ENCODE measurements at places on chromosomes 5 and 9.
A peak's percentile ranks its signal among the peaks of the same experiment; 100 is the strongest.

- no peak for DNase-seq
These were observed 121.5 kb downstream of the JMY start for GRCh38 chr5:79357398-79357797.

DNA sequence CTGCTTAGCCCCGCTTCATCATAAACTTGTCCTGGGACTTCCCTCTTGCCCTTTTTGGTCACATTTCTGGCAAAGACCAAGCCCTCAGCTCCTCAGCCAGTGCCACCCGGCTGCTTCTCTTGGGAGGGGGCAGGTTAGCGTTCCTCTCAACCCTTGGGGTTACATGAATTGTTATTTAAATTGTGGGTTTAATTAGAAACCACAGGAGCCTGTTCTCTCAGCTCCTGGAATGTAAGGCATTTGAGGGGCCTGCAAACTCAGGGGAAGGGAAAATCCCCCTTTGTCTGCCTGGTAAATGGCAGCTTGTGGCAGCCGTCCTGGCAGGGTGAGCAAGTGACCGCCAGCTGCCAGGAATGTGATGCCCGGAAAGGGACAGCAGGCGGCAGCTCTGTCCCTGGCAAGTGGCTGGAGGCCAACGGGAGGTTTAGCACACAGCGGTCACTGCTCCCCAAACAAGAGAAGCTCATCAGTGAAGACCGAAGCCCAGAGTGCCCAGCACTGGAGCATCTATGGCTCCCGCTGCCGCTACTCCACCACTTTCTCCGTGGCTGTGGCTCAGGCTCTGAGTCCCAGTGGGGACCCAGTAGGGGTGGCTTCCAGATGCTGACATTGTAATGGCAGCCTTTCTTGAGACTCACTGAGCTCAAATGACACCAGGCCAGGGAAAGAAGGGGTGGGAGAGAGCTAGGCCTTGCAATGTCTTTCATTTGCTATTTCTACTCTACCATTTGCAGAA, 51.7 kb downstream of the SHB start:
- DNase-seq: no peak

DNA sequence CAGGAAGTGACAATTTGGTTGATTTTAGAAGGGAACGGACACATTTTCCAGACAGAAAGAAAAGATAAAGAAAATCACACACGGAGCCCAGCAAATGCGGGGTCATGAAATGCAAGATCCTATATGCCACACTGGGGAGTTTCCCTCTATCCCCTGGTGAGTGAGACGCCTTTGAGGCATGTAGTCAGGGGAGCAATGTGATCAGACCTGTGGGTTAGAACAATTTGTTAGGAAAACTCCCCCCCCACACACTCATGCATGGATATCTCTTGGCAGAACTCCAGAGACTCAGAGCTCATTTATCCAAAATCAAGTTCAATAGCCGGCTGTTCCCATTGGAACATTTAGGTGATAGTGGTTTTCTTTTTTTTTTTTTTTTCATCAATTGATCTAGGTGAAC, 71.7 kb upstream of the TRIO start:
- DNase-seq: no peak

DNA sequence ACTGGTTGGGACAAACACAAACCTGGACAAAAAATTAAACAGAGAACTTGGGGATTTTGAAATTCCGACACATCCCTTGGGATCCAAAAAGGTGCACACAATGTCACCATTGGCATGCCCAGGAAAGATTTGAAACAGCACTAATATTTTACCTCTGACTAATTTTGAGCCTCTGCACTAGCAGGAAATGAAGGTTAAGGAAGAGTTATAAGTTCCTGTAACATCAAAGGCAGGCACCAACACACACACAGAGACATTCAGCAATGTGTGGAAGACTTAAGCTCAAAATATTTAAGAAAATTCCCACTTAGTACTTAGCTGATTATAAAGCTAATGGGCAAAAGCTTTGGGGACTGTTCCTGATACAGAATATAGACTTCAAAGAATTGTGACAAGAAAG, 247.0 kb downstream of the CDH9 start:
- DNase-seq: no peak

DNA sequence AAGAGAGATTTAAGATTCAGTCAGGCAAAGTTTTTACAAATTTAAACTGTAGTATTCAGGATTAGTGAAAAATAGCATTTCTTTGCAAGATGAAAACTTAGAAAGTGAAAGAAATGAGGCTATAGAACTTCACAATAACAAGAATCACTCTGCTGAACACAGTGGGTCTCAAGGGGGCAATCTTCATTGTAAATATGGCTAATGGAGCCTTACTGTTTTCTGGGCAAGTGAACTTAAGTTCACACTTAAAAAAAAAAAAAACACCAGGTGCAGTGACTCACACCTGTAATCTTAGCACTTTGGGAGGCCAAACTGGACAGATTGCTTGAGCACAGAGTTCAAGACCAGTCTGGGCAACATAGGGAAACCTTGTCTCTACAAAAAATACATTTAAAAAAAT, 175.9 kb upstream of the SNX2 start:
- no peak for DNase-seq

DNA sequence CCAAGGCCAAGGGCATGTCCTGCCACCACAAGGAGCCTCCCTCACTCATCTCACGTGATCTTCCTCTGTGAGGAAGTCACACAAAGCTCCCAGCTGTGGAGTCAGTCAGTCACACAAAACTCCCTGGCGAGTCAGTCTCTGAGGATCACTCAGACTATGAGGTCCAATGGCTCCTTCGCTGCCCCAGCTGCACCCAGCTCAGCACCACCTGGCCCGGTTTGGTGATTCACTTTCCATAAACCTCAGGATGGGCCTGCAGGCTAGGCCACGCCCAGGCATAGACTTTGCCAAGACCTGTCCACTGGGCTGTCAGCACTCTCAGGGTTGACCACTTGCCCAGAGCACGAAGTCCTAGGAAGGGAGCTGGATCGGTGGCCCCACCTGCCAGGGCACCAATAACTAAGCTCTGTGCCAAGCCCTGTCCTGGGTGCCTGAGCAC, 233.8 kb downstream of the HSPA4 start:
- peak; percentile 29 for DNase-seq

GRCh38 chr5:57002959-57003485, 51.1 kb upstream of the MIER3 start:
- DNase-seq: no peak

- DNase-seq: no peak
These were observed 154.4 kb upstream of the COL5A1 start for GRCh38 chr9:134487066-134487710.

DNA sequence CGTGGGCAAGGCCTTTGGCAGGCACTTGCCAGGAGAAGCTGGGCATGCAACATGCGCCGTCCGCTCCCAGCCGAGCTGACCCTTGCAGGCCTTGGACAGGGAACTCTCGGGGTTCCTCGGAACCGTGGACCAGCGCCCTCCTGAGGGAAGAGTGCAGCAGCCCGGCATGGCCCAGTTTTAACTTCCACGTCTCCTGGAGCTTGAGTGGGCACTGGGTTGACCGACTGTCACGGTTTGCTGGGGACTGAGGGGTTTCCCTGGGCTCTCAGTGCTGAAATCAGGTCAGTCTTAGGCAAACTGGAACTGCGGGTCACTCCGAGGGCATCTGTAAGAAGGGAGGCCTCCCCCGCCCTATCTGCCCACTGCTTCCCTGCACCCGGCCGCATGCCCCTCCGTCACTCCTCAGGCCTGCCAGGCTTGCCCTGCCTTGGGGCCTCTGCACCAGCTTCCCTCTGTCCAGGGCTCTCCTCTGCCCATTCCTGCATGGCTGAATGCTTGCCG, 87.0 kb upstream of the PHYKPL start:
- DNase-seq: no peak

- no peak for DNase-seq
These were observed 33.5 kb upstream of the EBF1 start for GRCh38 chr5:159133041-159133741.

DNA sequence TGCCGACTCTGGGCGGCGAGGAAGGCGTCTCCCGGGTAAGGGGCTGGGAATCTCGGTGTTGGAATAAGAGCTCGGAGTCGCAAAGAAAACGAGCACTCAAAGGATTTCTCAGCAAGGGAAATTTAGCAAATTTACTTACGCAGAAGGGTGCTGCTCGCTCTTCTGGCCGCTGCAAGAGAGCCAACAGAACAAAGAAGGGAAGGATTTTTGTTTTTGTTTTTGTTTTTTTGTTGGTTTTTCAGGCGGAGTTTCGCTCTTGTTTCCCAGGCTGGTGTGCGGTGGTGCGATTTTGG, 279 bp downstream of the GTF3C5 start:
- DNase-seq: no peak

GRCh38 chr5:30693326-30693725, 500.2 kb upstream of the CDH6 start:
- no peak for DNase-seq

- no peak for DNase-seq
These were observed 69.8 kb upstream of the RAI14 start for GRCh38 chr5:34586117-34586885.

- no peak for DNase-seq
These were observed 251.8 kb upstream of the DMRT1 start for GRCh38 chr9:589723-590122.

DNA sequence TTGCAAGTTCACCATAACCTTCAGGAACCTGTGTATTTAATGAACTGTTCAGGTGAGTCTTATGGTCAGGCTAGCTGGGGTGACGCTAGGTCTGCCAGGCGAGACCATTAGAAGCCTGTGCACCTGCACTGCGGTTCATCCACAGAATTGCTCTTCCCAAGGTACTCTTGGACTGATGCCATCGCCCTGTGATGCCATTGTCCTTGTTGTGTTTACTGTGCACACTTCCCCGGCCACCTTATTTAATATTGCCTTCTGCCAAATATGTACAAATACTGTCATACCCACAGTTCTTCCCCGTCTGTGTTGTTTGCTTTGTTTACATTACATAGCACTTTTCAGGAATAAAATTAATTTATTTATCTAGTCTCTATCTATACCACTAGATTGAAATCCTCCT, 66.3 kb downstream of the RCL1 start:
- DNase-seq: no peak

DNA sequence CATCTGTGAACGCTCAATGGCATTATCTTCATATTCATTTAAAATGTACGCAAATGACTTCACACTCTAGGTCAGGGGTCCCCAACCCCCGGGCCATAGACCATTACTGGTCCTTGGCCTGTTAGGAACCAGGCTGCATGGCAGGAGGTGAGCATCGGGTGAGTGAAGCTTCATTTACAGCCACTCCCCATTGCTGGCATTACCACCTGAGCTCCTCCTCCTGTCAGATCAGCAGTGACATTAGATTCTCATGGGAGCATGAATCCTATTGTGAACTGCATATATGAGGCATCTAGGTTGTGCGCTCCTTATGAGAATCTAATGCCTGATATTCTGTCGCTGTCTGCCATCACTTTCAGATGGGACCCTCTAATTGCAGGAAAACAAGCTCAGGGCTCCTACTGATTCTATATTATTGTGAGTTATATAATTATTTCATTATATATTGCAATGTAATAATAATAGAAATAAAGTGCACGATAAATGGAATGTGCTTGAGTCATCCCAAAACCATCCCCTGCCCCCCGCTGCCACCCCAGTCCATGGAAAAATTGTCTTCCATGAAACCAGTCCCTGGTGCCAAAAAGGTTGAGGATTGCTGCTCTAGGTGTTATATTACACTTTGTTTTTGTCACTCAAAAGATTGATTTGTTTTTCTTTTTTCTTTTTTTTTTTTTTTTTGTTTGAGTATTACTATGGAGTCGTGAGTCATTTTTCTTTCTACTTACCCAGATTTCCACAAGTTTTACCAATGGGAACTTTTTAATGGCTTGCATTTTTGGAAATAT, 127.2 kb downstream of the DOCK8 start:
- no peak for DNase-seq

DNA sequence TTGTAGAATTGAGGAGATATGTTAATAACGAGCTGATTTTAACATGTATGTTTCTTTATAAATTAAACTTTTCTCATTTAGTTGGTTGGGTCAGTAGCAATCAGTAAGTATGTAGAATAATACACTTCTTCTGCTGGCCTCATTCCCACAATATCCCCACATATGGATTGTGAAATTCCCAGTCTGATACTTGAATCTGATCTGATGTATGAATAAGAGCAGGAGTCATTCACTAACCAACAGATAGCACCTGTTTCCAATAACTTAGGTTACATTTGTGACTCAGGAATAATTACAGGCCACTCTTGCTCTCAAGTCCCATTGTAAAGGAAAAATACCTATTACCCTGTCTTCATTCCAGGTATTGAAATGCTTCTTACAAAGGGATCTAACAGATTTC, 23.9 kb downstream of the SLC36A1 start:
- DNase-seq: no peak

DNA sequence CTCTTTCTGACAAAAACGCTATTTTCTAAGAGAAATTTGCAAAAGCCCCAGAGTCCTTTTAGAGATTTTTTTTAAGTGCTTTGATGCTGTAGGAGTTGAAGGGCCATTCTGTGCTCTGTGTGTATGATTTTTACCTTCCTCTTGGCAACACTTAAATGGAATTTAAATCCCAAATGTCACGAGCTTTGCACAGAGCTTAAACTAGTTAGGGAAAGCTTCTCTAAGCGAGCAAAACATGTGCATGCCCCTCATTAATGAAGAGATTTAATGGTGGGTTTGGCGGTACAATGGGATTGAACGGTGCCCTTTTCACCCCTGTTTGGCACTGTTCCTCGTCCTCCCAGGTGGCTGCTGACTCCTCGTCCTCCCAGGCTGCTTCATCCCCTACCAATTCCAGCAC, 220.7 kb downstream of the DRD1 start:
- no peak for DNase-seq

GRCh38 chr5:73861313-73861988, 235.5 kb downstream of the ARHGEF28 start:
- DNase-seq: no peak

DNA sequence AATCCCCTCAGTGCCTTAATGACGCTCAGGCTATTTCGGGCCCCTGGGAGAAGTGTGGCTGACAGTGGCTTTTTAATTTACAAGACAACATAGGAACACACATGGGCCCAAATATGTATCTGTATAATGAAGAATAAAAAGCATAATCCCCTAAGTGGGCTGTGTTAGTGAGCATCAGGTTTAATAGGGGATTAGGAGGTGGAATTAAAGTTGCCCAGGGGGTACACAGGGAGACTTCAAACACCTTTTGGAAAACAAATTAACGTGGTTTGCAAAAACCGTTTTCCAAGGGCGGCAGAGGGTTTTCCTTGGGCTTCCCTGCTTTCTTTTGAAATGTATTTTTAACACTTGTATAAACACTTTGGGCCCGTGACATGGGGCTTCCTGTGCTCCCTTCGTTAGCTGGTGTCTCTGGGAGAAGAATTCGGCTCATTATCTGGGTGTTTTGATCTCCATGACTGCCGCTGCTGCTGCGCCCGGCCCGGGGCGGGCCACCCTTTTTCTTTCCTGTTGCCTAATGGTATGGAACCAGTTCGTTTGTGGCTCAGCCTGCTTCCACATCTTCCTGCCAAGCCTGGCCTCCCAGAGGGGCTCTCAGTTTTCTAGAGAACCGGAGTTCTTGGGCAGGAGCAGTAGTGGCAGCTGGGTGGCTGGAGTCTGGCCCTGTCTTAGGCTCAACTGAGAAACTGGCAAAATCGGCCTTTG, 173.0 kb downstream of the MACROH2A1 start:
- no peak for DNase-seq
